ENCODE measurements at places on chromosomes 12 and 14.

DNA sequence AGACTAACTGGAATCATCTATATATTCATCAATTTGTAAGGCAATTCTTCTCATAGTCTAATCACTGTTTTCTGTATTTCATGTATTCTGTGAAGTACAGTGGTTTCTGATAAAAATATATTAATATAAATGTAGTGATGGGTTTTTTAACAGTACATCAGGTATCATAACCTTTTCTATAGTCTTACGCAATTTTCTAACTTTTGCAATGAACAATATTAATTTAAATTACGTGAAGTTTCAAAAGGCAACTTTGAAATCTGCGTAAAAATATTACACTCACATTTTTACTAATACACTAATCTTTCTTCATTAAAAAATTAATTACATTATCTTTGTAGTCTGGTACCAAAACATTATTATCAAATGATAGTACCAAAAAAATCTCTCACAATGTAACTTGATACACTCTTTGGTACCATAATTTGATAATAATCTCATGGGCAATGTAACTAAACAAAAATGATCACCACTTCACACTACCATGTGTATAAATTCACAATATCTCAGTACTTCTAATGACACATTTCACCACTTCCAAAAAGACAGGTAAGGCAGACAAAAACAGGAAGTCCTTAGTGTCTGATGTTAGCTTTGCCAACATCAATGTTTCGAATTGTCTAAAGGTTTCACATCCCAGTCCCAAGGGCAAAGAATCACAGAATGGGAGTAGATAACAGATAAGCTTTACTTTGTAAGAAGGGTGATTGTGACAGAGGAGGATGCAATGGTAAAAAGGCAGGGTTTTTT, 8.7 kb downstream of the DNAI7 start:
- no peak for DNase-seq

DNA sequence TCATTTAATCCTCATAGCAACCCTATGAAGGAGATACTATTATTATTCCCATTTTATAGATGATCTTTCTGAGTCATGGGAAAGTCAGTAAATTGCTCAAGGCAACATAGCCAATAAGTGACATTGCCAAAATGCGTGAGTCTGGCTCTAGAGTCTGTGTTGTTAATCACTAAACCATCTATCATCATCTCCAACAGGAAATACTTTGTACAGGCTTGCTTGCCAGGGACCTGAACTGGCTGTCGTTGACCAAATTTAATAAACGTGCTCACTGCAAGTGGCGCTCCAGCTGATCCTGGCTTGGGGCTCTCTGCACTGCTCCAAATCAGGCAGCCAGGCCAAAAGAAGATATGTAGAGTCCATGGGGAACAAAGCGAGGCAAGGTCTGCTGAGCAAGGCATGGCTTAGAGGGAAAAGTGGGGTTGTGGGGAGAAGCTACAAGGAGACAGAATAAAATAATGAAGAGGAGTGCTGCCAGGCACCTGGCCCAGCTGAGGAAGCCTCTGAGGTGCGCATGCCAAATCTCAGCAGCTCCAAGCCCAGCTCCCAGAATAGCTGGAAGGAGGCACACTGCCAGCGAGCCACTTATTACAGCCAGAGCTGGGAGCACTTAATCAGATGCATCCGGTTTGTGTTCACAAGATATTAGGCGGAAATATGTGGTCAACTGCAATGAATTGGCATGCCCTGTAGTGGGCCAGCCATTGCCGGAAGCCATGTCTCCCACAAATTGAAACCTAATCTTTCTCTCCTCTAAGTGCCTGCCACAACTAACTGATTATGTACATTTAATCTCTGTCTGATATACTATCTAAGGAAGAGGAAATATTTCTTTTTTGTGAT, 43.3 kb upstream of the PTPRO start:
- DNase-seq: no peak

DNA sequence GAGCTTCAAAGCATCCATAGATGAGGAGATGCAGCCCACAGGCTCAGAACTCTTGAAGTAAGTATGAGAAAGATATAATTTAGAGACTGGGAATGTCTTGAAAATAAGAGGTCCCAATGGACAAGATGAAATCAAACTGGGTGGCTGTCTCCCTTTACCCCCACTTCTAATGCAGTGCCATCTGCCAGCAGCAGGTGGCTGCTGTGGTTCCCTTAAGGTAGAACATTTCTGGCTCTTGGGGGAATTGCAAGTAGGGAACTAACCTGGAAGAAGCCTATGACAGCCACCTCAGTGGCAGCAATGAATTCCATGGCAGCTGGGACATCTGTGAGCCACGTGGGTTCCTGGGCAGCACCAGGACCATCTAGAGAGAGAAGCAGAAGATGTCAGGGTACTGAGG, 648 bp downstream of the ERP27 start:
- no peak for DNase-seq

DNA sequence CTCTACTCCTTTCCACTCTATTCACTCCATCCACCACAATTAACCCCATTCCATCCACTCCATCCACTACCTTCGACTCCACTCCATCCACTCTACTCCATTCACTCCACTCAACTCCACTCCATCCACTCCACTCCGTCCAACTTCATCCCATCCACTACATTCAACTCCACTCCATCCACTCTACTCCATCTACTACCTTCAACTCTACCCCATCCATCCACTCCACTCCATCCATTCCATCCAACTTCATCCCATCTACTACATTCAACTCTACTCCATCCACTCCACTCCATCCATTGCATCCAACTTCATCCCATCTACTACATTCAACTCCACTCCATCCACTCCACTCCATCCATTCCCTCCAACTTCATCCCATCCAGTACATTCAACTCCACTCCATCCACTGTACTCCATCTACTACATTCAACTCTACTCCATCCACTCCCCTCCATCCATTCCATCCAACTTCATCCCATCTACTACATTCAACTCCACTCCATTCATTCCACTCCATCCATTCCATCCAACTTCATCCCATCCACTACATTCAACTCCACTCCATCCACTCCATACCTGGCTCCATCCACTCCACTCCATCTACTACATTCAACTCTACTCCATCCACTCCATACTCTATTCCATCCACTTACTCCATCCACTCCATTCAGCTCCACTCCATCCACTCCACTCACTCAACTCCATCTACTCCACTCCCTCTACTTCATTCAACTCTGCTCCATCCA, 16.4 kb downstream of the HNF1A start:
- DNase-seq: no peak

DNA sequence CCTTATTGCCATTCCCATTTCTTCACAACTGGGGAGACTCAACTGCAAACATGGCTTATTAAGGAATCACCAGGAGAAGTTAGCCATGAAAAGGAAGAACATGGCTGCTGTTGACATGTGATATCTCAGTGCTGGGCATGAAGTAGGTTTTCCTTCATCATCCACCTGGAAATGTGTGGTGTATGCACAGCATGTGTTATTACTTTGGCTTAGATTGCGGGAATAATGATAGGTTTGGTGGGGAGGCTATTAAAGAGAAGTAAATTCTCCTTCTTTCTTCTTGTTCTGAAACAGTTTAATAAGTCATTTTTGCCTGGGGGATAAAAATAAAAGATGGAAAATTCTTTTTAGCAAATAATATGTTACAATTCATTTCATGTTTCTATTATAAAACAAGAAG, 23.7 kb upstream of the CLEC14A start:
- no peak for DNase-seq

- DNase-seq: no peak
Measured at GRCh38 chr12:44717612-44718011, 158.5 kb downstream of the NELL2 start.

DNA sequence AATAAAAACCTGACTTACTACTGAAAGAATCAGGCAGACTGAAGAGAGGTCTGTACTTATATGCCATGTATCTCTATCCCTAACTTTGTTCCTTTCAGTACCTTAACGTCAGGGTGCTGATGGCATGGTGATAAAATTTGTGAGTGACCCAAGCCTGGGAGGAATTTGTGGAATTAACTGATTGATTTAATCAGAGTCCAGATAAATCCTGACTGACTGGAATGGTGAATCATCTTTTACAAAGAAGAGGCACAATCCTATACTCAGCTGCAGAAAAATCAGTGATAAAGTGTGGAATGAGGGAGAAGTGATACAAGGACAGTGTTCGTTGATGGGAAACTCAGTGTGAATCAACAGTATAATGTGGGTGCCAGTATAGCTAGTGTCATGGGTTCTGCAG, 3.7 kb downstream of the TDG start:
- no peak for DNase-seq

DNA sequence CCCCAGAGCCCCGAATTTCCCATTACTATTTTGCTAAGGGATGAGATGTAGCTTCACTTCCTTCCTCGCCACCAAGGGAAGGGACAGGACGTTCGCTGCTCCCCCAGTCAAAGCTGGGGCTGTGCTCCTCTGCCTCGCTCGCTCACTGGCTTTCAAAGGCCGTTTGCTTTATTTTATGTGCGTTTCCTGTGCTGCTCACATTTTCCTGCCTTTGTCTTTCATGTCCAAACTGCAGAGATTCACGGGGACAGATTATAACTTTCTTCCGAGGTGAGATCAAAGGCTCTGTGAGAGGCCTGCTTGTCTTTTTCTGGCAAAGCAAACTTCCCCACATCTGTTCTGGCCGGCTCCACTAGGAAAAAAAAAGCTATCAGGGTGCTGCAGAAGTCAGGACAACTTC, 76.0 kb upstream of the FZD10 start:
- DNase-seq: no peak

DNA sequence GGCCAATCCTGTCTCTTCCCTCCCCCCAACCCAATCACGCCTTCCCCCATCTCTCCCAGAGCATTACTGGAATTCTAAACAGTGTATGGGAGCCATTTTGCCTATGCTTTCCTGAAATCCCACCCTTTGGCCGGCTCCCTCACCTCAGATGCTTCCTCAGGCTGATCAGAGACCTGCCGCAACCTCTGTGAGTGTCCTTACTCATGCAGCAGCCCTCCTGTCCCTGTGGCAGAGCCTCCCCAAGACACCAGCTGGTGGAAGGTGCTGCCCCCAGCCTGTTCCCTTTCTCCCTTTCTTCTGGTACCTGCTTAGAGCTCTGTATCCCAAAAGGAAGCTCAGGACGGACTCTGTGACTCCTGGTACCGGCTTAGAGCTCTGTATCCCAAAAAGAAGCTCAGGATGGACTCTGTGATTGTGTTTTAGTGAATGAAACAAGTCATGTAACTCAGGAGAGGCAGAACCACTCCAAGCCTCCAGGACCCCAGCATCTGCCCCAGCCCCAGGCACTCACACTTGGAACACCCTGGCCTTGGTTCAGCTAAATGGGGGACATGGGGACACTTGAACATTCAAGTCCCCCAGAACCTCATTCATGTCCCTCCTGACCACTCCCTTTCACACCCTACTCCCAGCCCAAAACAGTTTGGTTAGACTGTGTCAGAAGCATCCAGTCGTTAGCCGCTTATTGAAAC, 29.3 kb upstream of the RIN3 start:
- DNase-seq: no peak
